Activated CD8-positive, alpha-beta memory T cell treated with anti-CD3 and anti-CD28 coated beads for 36 hours (primary cell): ENCODE measurements at places on chromosomes 16 and 17. TPM values are rescaled to one million over a fixed set of nuclear protein-coding genes. Genes with fewer than 3 reads are reported as not detected.

The SERPINF2 gene
- 0.19 TPM for total RNA-seq

The KRTAP17-1 gene
- total RNA-seq: not detected

The HOXB7 gene
- total RNA-seq: 0.59 TPM

The MT1F gene
- 10.1 TPM for total RNA-seq

The FZD2 gene
- not detected for total RNA-seq

The USP43 gene
- 0.17 TPM for total RNA-seq

The RCVRN gene
- not detected for total RNA-seq

The RAB37 gene
- 1.4 TPM for total RNA-seq

The FBXW10 gene
- 0.19 TPM for total RNA-seq

The ITGAD gene
- not detected for total RNA-seq

The SHISA6 gene
- not detected for total RNA-seq

The ZNF469 gene
- 1.4 TPM for total RNA-seq

The CCDC200 gene
- 0.31 TPM for total RNA-seq

The TPSG1 gene
- not detected for total RNA-seq

The CALB2 gene
- not detected for total RNA-seq

The PSME3IP1 gene
- 104 TPM for total RNA-seq

The HSD3B7 gene
- 1.9 TPM for total RNA-seq

The KCNH6 gene
- total RNA-seq: not detected

The KRTAP4-1 gene
- not detected for total RNA-seq

The PRSS22 gene
- total RNA-seq: not detected

The NDEL1 gene
- total RNA-seq: 52.4 TPM

The CCDC154 gene
- total RNA-seq: 1.2 TPM

The TEKT5 gene
- not detected for total RNA-seq

The ZNF205 gene
- not detected for total RNA-seq

The ZNF689 gene
- 12.7 TPM for total RNA-seq

The KRT31 gene
- total RNA-seq: not detected

The PPP1R27 gene
- not detected for total RNA-seq

The CDRT15L2 gene
- not detected for total RNA-seq

The LITAFD gene
- total RNA-seq: not detected

The SP2 gene
- total RNA-seq: 18.3 TPM

The HDAC5 gene
- 20.7 TPM for total RNA-seq
